GM12891 (cell line): ENCODE measurements at places on chromosomes 12 and 14.

DNA sequence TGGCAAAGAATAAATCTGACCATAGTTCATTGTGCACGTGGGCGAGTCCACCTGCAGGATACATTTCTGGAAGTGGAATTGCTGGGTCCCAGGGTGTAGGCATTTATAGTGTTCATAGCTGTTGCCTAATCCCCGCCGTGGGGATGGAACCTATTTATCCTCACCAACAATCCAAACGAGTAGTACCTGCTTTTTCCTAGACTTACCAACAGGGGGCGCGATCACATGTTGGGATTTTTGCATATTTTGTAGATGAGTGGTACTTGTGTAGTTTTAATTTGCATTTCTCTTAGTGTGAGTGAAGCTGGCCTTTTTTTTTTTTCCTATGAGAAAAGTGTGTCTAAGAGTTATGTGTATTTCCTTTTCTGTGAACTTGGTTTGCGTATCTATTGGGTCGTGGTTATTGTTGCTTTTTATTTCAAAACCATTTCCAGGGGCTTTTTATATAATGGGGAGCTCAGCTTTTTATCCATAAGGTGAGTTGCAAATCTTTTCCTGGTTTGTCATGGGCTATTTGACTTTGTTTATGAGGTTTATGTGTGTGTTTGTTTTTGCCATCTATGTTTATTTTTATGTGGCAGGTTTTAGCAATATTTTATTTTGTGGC, 67.2 kb downstream of the CCDC92 start:
- DNase-seq = peak; percentile 50

- no peak for DNase-seq
Observed at GRCh38 chr14:40987481-40987880, 619.2 kb upstream of the LRFN5 start.

DNA sequence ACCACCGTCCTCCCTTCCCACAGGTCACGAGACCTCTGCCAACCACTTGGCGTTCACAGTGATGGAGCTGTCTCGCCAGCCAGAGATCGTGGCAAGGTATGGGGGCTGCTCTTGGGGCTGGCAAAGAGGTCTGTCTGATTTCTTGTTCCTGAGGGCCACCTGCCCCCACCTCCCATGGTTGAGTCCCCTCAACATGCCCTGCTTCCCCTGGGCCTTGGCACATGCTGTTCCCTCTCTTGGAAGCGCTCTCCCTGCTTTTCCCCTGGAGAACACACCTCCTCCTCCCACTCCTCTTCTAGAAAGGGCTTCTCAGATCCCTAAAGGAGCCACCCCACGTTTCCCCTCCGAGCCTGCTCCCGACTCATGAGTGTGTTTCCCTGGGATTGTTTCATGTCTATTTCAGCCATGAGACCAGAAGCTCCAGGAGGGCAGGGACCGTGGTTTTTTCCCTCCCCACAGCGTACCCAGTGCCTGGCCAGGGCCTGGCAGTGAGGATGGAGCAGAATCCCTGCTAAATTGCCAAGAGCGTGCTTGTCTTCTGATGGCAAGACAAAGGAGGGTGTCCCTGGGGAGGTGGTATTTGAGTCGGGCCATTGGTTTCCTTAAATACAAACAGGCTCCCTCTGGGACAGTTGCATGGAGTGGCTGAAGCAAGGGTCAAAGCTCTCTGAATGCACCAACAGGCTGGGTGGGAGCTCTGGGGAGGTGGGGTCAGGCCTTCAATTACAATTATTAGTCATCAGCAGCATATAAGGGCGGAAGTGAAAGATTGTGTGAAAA, 34.1 kb downstream of the CYP46A1 start:
- DNase-seq = peak; percentile 62

- no peak for DNase-seq
Observed at GRCh38 chr12:95962222-95962621, 19.1 kb downstream of the AMDHD1 start.

GRCh38 chr14:92407410-92407809, 84.4 kb downstream of the SLC24A4 start:
- DNase-seq = no peak
